ENCODE measurements at places on chromosomes 3 and 15.

GRCh38 chr3:54917174-54917573, 10.7 kb downstream of the LRTM1 start:
- no peak for DNase-seq

- DNase-seq: no peak
Measured at GRCh38 chr3:47385007-47385406, 4.2 kb downstream of the PTPN23 start.

DNA sequence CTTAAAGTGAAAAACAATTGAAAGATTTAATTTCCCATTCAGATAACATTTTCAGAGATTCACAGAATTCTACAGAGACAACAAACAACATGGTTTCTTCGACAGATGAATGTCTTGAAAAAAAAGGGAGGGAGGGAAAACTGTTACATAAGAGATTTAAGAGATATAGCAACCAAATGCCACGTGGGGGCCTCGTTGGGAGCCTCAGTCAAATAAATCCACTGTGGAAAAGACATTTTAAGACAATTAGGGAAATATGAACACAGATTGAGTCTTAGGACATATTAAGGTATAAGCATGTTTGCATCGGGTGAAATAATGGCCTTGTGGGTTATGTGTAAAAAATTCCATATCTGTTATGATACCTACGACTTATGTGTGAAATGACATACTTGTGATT, 5.0 kb upstream of the PRRT3 start:
- DNase-seq: no peak

GRCh38 chr3:127234778-127235177, 41.8 kb downstream of the PRR23E start:
- DNase-seq: no peak

- no peak for DNase-seq
Measured at GRCh38 chr15:70766597-70766996, 3.2 kb upstream of the UACA start.

DNA sequence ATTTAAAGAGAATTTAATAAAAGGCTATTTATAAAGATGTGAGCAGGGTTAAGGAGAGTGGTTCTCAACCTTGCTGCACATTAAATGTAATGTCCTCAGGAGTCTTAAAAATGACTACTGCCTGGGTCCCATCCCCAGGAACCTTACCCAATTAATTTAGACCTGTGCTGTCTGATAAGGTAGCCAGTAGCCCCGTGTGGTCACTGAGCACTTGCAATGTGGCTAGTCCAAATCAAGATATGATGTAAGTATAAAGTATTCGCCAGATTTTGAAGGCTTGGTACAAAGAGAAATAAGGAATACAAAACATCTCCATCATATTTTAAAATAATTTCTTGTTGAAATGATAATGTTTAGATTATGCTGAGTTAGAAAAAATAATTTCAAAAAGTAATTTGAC, 343.3 kb upstream of the PPP2R3A start:
- DNase-seq: no peak

- DNase-seq: no peak
Measured at GRCh38 chr15:37452498-37452897, 352.1 kb upstream of the MEIS2 start.

DNA sequence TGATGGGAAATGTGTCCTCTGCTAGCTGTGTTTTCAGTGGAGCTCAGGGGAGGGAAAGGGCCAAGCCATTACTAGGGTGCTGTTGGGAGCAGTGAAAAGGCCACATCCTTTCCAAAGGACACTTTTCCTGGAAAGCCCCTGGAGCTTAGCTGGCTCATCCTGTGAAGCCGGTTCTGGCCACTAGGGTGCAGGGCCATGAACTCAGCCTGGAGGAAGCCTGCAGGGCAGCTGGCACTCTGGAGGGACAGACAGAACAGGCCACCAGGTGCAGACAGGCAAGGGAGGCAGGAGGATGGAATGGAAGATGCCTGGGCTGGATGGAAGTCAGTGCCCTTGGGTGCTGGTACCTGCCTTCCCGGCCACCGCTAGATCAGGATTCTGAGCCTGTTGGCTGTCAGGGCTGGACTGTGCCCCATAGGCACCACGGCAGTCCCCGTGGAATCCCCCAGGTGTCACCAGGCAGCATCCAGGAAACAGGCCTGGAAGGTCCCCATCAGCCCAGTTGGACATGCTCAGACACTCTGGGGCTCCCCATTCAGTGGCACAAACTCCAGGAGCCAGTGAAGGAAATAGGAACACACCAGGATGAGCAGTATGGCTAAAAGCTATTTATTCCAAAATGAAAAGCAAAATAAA, 76.2 kb upstream of the C2CD4B start:
- DNase-seq: no peak

DNA sequence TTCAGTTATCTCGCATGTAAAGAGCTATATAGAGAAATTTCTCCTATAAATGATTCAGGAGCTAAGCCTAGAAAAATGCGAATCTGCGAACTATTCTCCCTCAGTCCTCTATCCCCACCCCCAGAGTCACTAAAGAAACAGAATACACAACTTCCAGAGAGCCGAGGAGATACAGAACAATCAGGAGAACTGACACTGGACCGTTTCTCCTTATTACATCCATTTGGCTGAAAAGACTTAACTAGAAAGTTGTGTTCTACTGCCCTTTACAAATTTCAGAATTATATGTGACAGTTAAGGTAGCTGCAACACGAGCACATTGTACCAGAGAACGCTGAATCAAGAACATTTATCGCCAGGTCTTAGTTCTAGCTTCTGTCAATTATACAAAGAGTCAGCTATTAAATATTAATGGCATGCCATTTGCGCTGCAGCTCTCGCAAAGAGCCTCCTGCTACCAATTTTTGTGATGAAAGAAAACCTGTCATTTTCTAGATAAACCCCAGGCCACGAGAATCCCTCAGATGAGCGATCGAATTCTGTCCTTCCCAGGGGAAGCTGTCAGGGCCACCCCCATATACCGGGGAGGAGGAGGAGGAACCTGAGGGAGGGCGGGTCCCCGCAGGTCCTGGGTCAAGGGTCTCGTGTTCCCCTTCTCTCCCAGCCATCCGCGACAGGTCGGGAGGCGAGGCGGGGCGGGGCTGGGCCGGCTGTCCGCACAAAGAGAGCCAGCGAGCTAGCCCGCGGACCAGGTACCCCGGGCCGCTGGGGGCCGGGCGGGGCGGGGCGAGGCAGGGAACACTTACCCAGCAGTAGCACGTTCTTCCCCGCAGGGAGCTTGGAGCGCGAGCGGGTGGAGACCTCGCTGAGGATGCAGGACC, 878 bp downstream of the DYNC1LI1 start:
- DNase-seq: peak; percentile 17

DNA sequence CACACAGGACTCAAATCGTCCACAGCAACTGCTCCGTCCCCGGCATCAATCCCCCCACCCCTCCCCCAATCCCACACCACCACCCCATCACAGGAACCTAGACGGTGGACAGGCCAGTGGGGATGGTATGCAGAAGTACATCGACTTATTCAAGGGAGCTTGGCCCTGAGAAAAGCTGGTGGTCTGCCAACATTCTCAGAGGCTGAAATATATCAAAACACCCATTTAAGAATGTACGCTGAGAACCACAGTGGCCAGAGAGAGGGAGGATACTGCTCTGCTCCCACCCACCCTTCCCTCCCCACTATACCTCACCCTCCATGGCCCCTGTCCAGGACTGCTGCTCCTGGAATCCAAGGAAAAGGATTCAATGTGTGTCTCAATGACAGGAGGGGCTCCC, 12.4 kb upstream of the USP3 start:
- no peak for DNase-seq

- DNase-seq: no peak
Measured at GRCh38 chr15:52021892-52022540, 3.0 kb downstream of the MAPK6 start.

- DNase-seq: no peak
Measured at GRCh38 chr15:85618228-85618505, 176.6 kb downstream of the KLHL25 start.

DNA sequence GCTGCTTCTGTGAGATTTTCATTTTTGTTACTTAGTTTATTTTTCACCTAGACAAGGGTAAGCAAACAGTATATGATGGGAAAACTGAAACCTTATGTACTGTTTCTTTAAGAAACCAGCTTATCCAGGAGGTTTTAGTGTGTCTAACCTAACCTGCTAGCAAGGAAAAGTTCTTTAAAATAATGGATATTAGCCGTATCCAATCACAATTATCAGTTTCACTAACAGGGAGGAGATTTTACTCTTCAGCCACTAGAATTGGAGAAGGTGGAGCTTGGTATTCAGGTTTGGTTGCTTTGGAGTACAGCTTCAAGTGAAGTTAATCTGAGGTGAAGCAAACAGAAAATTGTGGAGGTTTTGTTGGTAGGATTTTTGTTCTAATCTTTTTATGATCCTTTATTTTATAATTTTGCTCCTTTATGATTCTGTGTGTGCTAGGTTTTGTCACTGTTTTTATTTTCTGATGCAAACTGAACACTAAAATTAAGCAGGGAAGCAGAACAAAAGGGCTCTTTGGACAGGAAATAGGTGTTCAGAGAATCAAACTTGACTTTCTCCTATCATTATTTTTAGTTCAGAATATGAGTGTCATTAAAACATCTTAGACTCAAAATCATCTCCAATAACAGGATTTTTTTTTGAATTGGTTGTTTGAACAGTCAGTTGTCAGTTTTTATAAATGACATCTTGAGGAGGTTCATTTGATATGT, 13.0 kb downstream of the ZFAND6 start:
- no peak for DNase-seq

DNA sequence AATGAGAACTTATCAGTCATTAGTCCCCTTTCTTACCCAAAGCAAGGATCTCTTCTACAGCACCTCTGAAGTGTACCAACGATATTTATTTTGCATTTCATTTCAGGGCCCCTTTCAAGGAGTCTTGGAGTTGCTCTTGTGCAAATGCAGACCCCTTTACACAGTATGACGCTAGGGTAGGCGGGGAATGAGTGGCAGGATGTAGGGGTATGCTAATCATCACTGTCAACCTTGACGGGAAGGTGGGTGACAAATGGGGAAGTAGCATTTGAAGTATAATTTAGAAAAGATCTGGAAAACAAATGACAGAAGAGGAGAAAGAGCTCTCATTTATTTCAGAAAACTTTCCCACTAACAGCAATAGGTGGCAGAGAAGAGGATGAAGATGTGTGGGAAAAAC, 94.4 kb downstream of the LRRN1 start:
- no peak for DNase-seq

DNA sequence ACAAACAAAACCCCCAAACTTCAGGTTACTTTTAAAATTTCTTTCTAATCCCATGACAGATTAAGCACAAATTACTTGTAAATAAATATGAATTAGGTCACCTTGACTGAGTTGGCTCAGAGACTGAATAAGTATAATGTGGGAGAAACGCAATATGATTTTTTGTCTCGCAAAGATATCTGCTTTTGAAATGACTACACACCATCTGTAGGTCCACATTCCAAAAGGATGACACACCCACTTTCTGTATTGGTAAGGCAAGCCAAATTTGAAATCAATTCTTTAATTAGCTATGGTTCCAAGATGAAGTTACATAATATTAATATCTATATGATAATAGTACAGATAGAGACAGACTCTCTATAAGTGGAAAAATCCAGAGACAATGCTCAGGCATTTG, 66.9 kb upstream of the CSPG5 start:
- DNase-seq: no peak

DNA sequence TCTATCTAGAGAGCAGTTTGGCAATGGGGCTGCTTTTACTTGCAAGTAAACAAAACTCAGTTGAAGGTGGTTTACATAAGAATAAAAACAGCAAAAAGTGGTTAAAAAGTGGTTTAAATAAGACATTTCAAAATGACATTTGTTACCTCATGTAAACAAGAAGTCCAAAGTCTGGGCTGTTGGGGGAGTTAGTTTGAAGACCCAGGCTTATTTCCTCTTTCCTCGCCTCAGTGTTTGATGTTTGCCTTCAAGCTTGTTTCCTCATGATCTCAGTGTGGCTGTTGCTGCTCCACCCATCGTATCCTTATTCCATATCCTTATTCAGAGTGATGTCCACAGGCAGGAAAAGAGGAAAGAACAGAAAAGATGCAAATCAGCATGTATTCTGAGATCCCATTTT, 15.2 kb downstream of the CGNL1 start:
- no peak for DNase-seq

DNA sequence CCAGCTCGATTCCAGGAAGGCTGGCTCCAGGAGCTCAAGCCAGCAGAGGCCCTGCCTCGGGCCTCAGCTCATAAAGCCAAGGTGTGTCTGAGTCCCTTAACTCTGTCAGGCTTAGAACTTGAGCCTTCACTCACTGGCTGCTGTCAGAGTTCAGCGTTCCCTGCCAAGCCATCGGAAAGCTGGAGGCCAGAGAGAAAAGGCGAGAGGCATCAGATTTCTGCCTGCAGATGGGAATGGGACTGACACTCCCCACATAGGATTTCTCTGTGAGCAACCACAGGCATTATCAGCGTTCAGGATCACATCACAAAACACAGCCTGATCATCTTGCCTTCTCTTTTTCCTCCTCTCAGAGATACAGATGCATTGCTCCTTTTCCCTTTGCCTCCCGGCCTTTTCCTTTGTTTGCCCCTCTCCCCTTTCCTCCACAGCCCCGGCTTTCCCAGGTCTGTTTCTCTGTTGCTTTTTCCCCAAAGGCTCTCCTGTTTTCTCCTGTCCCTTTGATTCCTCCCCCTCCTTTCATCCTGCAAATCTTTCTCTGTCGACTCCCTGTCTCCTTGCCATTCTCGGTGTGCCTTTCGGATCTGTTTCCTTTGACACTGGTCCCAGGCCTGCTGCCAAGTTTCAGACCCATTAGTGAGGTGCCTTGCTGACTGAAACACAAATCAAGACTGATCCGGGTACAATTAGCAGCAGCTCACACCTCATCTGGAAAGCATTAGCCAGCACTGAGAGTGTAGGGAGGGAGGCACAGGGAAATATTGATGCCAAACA, 44.5 kb upstream of the BOC start:
- no peak for DNase-seq

- DNase-seq: no peak
Measured at GRCh38 chr15:100881573-100882336, 2.1 kb downstream of the ALDH1A3 start.

- DNase-seq: no peak
Measured at GRCh38 chr15:38531509-38531908, 33.1 kb downstream of the RASGRP1 start.

DNA sequence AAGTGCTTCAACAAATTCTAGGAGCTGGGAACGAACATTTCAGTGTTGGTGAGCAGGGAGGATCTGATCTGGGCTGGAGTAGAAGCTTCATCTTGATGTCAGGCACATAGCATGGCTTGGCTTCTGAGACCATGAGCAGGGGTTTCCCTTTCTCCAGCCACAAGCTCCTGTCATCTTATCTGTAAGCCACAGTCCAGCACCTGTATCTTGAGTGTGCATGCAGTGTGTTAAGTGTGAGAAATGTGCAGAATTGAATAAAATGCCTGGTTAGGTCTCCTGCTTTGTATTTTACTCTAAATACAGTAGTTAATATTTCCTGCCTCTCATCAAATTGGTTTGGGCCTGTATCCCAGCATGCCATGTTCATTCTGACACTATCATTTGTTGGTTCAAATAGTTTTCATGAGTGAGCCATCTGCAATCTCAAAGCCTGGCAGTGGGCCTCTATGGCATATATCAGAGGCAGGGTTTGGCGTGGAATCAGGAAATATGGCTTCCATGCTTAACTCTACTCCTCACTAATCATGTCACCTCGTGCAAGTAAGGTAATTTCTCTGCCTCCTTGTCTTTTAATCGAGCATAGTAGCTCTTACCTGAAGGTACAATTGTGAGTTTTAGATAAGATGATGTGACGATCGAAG, 43.3 kb downstream of the TLNRD1 start:
- no peak for DNase-seq
